Sigmoid colon (tissue), 7 donors: ENCODE measurements at places on chromosomes 16 and 17. TPM values are rescaled to one million over a fixed set of nuclear protein-coding genes. Genes with fewer than 3 reads are reported as not detected.

FAM234A gene
- 82.5 TPM for total RNA-seq

DNA sequence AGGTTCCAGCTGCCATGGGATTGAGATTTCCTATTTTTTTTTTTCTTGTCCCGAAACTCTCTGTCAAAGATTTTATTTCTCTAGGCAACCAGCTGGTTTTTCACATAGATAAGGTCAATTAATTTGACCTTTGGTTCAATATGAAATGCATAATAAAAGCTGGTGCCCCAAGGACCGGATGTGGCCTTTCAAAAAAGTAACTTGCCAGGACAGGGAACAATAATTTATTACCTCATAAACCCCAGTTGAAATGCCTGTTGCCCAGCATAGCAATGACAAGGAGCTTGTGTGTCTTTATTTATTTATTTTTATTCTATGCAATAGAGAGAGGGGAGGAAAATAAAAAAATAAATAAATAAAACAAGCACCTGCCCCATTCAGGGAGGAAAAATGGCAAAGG lies 472.7 kb downstream of the KCNJ2 start:
- no peak for DNase-seq
- no peaks in the 10 kb centered on the region for H3K4me1 ChIP-seq
- no peaks in the 10 kb centered on the region for H3K27me3 ChIP-seq
- no peaks in the 10 kb centered on the region for H3K36me3 ChIP-seq
- no peak overlapping the region for H3K4me3 ChIP-seq

PFAS gene
- total RNA-seq: 10.2 TPM

NPIPA5 gene
- 11.1 TPM for total RNA-seq

GRCh38 chr17:56497132-56497531 lies 96.4 kb upstream of the NOG start:
- no peak for DNase-seq
- peaks cover 14% of the 10 kb centered on the region for H3K4me1 ChIP-seq
- H3K4me3 ChIP-seq: no peak overlapping the region
- H3K27ac ChIP-seq: no peak overlapping the region
- H3K27me3 ChIP-seq: no peaks in the 10 kb centered on the region

- no peaks in the 10 kb centered on the region for H3K27me3 ChIP-seq
- H3K4me3 ChIP-seq: no peak overlapping the region
- H3K4me1 ChIP-seq: no peaks in the 10 kb centered on the region
- no peak overlapping the region for H3K27ac ChIP-seq
Measured at GRCh38 chr17:82350182-82351030, 8.6 kb upstream of the TEX19 start.

GRCh38 chr17:57567251-57567650 lies 177.8 kb downstream of the CCDC182 start:
- H3K4me1 ChIP-seq: peaks cover 13% of the 10 kb centered on the region
- H3K36me3 ChIP-seq: no peaks in the 10 kb centered on the region
- no peak overlapping the region for H3K27ac ChIP-seq
- DNase-seq: no peak

- DNase-seq: no peak
- H3K4me1 ChIP-seq: no peaks in the 10 kb centered on the region
- no peaks in the 10 kb centered on the region for H3K36me3 ChIP-seq
- H3K27ac ChIP-seq: no peak overlapping the region
- H3K4me3 ChIP-seq: no peak overlapping the region
- no peaks in the 10 kb centered on the region for H3K27me3 ChIP-seq
Measured at GRCh38 chr17:30372755-30373154, 6.0 kb upstream of the CPD start.

AMFR gene
- 201 TPM for total RNA-seq

GRCh38 chr16:81767987-81768592 lies 11.0 kb upstream of the PLCG2 start:
- no peak overlapping the region for H3K27ac ChIP-seq
- no peak for DNase-seq
- H3K4me3 ChIP-seq: no peak overlapping the region
- H3K27me3 ChIP-seq: no peaks in the 10 kb centered on the region

DNA sequence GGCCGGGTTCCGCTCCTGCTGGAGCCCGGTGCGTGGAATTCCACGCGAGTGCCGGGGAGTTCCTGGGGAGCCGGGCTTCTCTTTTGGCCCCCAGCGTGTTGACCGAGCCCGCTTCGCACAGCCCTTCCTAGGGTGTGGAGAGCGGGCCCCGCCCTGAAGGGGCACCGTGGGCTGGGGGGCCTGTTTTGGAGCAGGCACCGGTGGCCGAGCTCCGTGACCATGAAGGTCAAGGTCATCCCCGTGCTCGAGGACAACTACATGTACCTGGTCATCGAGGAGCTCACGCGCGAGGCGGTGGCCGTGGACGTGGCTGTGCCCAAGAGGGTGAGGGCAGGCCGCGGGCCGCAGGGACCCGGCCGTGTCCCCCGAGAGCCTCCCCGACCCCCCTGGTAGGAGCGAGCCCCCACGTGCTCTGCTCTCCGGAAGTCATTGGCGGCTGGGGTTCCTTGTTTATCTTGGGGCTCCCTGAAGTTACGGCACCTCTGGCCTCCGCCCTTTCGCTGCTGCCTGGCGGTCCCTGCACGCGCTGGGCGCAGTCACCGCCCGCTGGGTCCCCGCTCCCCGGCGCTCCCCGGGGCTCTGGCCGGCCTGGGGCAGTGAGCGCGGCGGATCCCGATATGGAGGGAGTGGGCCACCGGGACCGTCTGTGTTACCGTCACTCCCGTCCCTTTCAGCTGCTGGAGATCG lies 528 bp downstream of the HAGHL start:
- peaks cover 26% of the 10 kb centered on the region for H3K4me1 ChIP-seq
- H3K4me3 ChIP-seq: peak overlapping the region; percentile 43
- no peak overlapping the region for H3K27ac ChIP-seq
- peaks cover 45% of the 10 kb centered on the region for H3K27me3 ChIP-seq
- DNase-seq: no peak
